Thyroid gland (tissue), 4 donors: ENCODE measurements at places on chromosomes 5 and 9.

GRCh38 chr5:69152731-69153130, 14.2 kb upstream of the CCNB1 start:
- DNase-seq = no peak

GRCh38 chr5:117473165-117473564, 898.5 kb upstream of the SEMA6A start:
- no peak for DNase-seq

DNA sequence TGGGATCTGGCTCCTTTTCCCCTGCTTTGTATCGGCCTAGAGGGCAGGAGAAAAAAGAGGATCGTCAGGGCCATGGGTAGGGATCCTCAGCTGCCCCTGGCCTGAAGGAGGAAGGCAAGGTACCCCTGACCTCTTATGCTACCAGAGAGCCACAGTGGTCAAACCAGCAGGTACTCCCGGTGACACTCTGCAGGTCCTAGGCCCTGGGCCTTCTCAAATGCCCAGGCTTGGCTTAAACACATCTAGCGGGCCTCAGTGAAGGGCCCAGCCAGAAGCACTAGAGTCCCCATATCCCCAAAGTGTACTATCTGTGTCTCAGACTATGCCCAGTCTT, 3.5 kb downstream of the IRF1 start:
- no peak for DNase-seq

DNA sequence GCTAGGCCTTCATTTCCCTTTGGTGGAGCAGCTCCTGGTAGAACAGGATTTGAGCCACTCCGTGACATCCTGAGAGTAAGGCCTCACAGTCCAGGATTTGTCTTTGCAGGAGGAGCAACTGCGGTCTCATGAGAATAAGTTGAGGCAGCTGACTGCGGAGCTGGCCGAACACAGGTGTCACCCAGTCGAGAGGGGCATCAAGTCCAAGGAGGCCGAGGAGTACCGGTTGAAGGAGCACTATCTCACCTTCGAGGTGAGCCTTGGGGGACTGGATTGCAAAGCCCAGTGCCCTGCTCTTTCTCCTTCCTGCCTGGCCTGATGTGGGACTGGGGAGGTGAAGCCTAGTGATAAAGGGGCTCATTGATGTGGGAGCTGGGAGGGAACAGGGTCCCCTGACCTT, 44.3 kb downstream of the PSD2 start:
- no peak for DNase-seq

DNA sequence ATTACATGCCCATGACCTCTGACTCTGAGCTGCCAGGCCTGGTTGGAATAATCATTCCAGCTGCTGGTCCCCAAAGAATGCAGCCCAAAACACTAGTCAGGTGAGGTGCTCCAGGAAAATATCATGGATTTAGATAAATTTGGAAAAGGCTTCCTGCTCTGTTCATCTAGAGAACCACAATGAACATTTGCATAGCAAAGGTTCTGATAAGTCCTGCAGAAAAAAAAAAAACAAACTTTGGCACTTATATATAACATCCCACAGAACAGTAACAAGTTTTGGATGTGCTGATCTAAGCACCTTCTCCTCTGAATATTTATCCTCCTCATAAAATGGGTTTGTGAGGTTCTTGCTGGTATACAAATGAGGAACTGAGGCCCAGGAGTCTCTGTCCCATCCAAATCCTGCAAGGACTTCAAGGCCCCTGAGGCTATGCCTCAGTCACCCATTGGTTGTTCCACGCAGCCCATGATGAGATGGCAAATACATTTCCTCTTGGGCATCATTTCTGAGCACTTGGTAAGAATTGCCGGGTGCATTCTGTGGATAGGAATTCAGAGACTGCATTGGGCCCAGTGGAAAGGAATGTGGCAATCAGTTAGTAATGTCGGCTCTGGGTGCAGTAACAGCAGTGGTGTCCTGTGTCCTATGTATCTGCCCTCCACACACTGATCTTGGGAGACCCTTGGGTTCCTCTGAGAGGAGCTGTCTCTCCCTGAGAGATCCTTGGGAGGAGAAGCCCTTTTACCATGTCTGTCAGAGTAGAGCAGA, 73.4 kb upstream of the ASS1 start:
- DNase-seq = no peak

DNA sequence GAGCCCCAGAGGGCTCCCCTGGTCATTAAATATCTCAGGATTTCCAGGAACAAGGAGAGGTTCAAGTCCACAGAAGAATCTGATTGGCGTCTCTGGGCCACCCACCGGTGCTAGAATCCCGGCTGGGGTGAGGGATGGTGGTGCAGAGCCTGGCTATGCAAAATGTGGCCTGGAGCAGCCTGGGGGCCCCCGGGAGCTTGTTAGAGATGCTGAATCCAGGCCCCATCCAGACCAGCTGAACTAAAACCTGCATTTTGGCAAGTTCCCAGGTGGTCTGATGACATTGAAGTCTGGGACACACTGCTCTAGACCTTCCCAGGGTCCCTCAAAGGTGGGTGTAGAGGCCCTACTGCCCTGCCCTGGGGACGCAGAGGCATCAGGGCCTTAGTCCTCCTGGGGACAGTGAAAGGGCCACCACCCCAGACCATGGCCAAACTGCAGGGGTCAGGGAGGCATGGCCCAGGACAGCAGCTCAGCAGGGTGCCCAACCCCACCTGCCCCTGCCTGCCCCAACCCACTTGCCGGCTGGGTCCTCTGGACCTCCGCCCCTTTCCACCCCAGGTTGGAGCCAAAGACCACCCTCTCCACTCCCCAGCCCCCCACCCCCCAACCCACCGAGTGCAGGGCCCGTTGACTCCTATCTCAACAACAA, 34.7 kb downstream of the ADAMTS2 start:
- DNase-seq = no peak

- DNase-seq = peak; percentile 84
Observed at GRCh38 chr5:123035360-123035917, 1.1 kb downstream of the PPIC start.

DNA sequence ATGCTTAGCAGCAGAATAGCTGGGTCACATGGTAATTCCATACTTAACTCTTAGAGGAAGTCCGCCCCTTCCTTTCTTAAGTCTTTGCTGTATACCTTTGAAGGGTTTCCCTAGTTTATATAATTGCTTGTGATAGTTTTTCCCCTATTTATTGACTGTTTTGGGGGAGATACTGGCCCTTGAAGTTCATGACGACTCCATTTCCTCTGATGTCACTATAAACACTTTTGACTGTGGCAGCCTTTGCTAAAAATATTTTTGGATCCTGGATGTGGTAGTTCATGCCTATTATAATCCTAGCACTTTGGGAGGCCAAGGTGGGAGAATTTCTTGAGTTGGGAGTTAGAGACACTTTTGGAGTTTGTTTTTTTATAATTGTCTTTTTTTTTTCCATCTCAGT, 38.4 kb downstream of the NSD1 start:
- DNase-seq = no peak
